Right ventricle myocardium inferior (tissue), 1 donor: ENCODE measurements at places on chromosomes 12 and 14. TPM values are rescaled to one million over a fixed set of nuclear protein-coding genes. Genes with fewer than 3 reads are reported as not detected.

HELB gene
- total RNA-seq, result 0.89 TPM

DNA sequence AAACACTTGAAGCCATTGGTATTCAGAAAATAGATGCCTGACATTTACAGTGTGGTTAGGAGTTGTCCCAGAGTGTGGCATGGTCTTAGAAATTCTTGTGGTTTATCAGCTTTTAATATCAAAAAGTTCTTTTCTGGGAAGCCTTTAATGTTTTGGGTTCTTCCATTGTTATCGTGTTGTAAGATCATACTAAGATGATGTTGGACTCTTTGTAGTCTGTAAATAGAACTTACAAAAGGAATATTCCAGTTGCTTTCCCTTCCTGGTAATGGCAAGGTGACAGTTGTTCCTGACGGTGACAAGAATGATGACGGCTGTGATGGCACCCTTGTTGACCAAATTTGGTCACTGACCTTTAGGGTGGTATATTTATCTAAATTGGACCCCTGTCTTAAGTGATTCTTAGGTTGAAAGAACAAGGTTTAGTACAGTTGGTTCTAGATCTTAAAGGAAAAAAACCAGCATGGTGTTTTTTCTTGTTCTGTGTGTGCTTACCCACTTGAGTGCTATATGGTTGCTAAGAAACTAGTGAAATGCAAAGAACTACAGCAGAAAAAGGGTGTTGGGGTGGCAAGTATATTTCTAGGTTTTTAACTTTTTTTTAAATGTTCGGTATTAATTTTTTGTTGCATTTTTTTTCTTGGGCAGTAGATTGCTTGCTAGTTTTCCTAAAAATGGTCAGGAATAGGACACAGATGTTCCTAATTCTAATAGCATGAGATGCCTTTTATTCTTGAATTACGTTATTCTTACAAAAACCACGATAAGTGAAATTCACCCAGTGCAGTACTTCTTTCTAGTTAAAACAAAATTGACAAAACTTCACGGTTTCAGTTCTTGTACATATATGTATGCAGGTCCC lies 2.1 kb downstream of the ATP2A2 start:
- DNase-seq, result no peak

CFAP54 gene
- 0.22 TPM for total RNA-seq

GPR132 gene
- total RNA-seq, result 0.89 TPM
